ENCODE measurements at places on chromosomes 16 and 17.

DNA sequence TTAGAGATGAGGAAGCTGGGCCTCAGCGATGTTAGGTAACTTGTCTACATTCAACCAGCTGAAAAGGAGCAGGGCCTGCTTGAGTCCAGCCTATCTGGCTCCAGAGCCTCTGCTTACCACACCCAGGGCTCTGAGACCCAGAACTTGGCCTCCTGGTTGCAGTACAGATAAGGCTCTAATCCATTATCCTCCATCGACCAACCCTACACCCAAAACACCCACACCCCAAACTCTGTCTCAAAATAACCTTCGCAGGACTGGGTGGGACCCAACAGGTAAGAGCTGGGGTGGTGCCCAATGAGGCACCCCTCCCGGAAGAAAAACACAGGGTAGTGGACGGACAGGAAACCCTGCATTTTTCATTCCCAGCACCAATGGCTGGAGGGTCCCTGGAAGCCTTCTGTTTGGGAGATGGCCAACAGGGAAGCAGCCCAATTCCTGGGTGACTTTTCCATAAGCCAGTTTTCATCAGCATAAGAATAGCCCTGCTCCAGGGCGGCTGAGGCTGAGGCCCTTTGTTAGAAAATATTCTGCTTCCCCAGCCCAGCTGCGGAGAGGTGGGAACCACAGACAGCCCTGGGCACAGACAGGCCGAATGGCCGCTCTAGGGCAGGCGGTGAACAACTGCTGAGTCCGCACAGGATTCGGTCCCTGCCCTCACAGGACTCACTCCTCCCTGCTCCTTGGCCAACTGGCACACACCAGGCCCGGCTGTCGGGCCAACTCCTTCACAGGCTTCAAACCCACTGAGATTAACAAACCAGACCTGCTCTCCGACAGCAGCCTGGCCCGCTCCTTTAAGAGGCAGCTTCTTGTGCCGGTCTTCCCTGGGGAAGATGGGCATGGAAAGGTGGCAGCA is 9.8 kb downstream of the SMIM5 start:
- no peak for DNase-seq

- no peak for DNase-seq
Observed at GRCh38 chr16:20899071-20899470, 1.1 kb downstream of the DCUN1D3 start.

GRCh38 chr16:85187002-85187401 is 74.7 kb upstream of the CIBAR2 start:
- DNase-seq, result peak; percentile 24

- DNase-seq, result no peak
Observed at GRCh38 chr16:81912395-81912794, 98.9 kb downstream of the SDR42E1 start.

GRCh38 chr17:34379868-34380267 is 16.8 kb upstream of the CCL1 start:
- no peak for DNase-seq

DNA sequence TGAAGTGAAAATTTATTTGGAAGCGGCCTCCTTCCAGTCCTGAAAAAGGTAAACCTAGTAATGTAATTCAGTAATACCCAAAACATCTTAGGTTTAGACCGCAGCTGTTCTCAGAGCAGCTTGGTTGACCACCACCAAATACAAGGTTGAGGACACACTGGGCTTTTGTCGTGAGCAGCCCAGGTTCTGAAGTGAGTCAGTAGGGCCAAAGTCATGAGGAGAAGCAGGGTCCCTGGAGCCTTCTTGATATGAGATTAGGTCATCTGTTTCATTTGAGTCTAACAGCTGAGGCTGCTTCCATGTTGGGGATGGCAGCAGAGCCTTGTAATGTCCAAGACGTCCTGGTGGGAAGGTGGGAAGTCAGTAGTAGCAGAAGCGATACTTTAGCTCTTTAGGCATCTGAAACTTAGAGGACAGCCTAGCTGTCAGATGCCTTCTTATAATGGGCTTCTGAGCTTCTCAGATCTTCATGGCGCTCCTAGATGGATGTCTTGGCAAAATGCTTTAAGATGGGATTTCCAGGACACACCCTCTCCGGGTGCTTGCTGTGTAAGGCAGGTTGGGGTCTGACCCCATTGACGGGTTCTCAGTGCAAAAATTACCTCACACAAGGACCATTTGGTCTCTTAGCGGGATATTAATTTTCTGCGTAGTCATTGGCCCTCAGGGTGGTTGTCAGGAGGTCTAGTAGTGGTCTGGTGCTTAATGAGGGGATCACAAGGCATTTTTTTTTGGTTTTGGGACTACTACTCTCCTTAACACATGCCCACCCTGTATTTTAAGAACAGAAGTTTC is 2.4 kb downstream of the ALKBH5 start:
- no peak for DNase-seq

DNA sequence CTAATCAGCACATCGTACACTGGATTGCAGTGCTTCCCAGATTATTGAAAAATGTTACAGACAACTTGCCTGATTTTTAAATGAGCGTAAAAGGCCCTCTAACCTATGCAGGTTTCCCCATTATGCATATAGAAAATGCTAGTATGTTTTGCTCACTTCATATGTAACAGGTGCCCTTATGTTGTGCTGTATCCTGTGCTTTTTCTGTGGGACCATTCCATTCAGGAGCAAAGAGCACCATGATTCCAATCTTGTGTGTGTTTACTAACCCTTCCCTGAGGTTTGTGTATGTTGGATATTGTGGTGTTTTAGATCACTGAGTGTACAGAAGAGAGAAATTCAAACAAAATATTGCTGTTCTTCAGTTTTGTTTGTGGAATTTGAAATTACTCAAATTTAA is 12.9 kb downstream of the PTRH2 start:
- DNase-seq, result no peak

- no peak for DNase-seq
Observed at GRCh38 chr17:6393351-6393952, 41.5 kb downstream of the AIPL1 start.

GRCh38 chr17:76879691-76880090 is 11.5 kb downstream of the MGAT5B start:
- DNase-seq, result no peak

DNA sequence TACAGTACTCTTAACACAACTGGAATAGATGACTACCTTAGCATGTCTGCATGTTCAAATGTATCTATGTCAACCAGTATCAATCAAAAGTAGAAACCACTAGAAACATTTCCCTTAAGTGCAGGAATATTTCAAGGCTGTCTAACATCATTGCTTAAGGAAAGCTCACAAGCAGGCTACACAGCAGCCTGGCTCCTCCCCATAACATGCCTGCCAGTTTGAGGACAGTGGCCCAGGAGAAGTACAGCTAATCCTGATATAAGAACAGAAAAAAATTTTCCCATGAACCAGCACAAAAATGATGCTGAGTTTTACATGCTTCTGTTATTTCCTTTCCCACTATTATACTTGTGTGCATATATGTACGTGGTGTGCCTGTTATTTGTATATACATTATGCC is 175.1 kb downstream of the MYO1D start:
- DNase-seq, result no peak

DNA sequence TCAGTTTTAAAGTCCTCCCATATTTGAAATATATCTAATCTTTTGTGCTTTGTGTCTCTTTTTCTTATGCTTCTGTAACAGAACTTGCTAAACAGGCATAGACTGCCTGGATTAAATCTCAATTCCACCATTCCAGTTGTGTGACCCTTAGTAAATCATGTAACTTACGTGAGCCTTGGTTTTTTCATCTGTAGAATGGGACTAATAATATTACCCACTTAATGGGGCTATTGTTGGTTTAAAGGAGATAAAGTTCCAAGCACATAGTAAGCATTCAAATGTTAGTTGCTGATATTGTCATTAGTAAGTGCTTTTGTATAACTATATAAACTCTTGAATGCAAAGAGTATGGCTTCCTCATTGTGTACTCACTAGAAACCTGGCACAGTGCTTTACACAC is 5.9 kb upstream of the VWA3A start:
- DNase-seq, result no peak

DNA sequence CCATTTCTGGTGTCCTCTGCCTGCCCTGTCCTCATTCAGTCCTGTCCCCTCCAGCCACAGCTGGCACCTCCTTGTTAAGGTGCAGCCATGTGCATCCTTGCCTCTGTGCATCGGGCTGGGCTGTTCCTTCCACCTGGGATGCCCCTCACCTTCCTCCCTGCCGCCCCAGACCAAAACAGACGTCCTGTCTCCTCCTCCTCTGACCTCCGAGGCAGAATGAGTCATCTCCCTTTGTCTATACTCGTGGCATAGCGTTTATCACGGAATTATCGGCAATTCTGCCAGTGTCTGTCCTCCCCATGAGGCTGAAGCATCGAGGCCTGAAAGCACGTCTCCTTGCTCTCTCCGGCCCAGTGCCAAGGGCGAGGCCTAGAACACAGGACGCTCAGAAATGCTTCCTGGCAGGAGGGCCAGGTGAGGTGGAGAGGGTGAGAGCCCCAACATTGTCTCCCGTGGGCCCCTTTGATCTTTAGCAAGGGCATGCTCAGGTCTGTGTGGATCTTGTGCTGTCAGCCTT is 4.6 kb downstream of the RAI1 start:
- no peak for DNase-seq

GRCh38 chr17:19332371-19333131 is 30.0 kb downstream of the B9D1 start:
- no peak for DNase-seq

GRCh38 chr17:7233701-7234082 is 625 bp downstream of the DVL2 start:
- no peak for DNase-seq

DNA sequence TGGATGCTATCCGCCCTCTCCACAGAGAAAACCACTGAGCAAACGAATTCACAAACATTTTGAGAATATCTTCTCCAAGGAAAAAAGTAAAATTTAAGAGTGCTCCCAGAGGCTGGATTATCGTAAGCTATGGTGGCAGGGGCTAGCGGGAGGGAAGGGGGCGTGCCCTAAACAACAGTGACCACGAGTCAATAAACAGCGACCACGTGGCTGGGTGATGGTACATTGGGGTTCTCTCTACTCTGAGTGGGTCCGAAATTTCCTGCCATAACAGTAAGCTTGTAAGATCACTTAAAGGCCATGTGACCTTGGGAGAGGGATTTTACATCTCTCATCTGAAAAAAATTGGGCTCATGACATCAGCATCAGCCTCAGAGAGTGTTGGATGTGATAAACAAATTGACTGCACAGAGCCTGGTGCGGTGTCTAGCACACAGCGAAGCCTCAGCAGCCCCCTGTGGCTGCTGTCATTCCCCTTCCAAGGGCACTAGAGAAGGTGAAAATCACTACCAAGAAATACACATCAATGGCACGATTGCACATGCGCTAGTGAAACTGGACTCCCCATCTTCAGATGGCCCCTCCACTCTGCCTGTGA is 213.2 kb downstream of the XYLT1 start:
- DNase-seq, result no peak

- no peak for DNase-seq
Observed at GRCh38 chr17:32673964-32674363, 187.2 kb downstream of the CDK5R1 start.

DNA sequence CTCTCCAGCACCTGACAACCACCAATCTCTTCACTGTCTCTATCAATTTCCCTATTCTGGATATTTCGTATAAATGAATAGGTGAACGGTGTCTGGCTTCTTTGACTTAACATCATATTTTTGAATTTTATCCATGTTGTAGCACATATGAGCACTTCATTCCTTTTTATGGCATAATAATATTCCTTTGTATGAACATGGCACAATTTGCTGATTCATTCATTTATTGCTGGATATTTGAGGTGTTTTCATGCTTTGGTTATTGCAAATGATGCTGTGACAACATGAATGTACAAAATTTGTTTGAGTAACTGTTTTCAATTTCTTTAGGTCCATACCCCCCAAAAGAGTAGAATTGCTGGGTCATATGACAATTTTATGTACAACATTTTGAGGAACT is 12.0 kb downstream of the CCDC182 start:
- DNase-seq, result no peak

DNA sequence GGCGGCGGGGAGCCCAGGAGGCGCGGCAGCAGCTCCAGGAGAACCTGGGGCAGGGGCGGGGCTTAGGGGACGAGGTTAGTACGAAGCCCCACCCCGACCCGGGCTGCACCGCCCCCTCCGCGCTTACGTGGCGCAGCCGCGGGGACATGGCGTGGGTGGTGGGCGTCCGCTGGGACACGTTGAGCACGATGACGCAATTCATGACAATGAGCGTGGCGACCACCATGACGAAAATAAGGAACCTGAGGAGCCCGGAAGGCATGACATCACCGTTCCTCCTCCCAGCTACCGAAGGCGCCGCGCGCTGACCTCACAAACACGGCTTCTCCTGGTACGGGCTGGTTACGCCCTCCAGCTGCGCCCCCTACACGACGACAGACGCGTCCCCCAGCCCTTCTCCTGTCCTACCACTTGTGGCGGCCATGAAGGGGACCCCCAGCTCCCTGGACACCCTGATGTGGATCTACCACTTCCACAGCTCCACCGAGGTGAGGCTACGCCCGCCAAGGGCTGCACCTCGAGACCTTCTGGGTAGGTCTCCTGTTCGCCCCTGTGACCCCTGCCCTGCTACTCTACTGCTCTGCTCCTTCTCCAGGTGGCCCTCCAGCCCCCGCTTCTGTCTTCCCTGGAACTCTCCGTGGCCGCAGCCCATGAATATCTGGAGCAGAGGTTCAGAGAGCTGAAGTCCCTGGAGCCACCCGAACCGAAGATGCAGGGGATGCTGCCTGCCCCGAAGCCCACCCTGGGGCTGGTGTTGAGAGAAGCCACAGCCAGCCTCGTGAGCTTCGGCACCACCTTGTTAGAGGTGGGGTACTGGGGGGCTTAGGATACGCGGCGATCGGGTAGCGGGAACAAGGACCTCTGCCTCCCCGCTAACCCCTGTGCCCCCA is at the start of gene C17orf107:
Gene C17orf107, plus strand, starts transcription at position 196 of the 890 bp plus-strand sequence. Its CDS starts 227 bp downstream, at position 423.
- DNase-seq, result no peak

GRCh38 chr17:65058593-65058992 is 2.1 kb upstream of the GNA13 start:
- no peak for DNase-seq

DNA sequence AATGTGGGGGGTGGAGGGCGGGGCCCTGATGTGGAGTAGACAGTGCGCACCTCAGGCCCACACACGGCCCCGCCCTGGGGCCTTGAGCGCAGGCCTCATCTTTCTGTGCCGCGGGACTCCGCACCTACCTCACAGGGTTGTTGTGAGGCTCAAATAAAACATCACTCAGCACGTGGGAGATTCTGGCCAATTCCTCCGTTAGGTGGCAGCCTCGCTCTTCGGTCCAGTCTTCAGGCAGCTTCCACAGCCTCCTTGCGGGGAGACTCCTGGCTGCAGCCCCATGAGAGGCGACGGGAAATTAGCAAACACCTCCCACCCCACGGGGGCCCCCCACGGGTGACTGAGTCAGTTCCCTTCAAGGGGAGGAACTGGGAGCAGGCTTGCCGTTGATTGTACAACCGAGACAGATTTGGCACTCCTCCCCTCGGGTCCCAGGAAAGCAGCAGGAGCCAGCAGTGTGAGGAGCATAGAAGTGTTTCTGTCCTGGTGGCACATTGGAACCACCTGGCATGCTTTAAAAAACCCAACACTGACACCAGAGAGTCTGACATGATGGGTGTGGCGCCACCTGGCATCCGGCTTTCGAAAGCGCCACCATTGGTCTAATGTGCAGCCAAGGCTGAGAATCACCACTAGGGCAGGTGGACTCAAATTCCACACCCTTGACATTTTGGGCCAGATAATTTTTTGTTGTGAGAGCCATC is 7.6 kb downstream of the MRM1 start:
- no peak for DNase-seq

All from globus pallidus (tissue), 1 donor.